ENCODE measurements at places on chromosomes 5 and 9.
A peak's percentile ranks its signal among the peaks of the same experiment; 100 is the strongest.

DNA sequence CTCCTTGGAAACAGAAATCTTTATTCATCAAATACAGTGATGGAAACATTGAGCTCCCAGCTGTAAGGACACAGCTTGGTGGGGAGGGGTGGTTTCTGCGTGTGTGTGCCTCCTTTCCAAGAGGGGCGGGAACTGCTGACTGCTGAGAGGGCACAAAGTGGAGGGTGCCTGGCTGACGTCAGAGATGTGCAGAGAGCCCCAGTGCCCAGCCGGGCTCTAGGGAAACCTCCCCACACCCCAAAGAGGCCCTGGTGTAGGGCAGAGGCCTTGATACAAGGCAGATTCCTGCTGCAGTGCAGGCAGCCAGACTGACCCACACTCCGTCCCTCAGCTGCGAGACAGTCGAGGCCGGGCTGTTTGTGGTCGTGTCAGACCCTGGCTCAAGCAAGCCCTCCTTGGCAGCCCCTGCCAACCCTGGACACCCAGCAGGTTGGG, 191.0 kb downstream of the CACNA1B start:
- no peak for DNase-seq

DNA sequence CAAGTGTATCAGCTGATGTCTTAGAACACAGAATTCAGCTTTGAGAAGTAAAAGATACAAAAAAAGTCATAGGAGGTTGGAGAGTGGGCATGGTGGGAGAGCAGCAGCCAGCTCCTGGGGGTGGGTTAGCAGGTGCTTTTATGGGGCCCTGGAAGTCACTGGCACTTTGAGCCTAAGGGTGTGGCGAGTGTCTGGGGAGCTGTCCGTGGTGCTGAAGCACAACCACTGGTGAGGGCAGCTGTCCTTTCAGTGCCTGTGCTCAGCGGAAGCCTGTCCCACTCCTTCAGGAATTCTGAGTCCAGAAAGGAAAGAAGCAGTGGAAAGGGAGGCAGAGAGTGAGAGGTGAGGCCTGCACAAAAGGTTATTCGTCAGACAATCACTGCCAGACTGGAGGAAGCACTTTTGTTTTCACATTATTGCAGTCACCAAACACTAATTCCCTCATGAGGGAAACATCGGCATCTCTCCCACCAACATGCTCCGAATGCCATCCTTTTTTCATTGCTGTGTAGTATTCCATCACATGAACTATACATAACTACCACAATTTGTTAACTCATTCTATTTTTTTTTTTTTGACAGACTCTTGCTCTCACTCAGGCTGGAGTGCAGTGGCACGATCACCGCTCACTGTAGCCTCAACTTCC, 59.4 kb upstream of the RAPGEF1 start:
- no peak for DNase-seq

- no peak for DNase-seq
Observed at GRCh38 chr5:5403741-5404140, 18.7 kb upstream of the ICE1 start.

- no peak for DNase-seq
Observed at GRCh38 chr5:15009420-15009819, 137.8 kb upstream of the ANKH start.

DNA sequence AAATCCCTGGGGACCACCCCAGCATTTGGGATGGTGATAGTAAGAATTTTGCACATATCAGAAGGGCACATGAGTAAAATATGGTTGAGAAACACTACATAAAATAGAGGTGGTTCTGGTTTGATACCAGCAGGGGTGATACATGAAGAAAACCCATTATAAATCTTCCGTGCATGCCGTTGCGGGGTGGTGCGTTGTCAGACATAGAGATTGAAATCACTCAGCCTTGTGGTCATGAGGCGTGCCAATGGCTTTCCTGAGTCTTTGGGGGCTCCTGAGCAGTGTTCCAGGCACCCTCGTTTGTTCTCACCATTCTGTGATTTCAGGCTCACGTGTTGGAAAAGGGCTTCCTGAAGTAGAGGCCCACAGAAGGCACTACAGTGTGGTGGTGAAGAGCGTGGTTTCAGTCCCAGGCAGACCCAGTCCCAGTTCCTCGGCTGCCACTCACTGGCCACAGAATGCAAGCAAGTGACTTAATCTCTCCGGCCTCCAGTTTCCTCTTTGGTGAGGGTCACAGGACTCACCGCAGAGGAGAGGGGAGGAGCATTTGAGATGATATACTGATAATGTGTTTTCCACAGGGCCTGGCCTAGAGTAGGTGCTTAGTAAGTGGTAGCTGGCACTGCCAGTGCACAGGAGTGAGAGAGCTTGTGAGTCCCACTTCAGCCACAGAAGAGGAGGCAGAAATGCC, 20.5 kb upstream of the GLRX start:
- DNase-seq = no peak

DNA sequence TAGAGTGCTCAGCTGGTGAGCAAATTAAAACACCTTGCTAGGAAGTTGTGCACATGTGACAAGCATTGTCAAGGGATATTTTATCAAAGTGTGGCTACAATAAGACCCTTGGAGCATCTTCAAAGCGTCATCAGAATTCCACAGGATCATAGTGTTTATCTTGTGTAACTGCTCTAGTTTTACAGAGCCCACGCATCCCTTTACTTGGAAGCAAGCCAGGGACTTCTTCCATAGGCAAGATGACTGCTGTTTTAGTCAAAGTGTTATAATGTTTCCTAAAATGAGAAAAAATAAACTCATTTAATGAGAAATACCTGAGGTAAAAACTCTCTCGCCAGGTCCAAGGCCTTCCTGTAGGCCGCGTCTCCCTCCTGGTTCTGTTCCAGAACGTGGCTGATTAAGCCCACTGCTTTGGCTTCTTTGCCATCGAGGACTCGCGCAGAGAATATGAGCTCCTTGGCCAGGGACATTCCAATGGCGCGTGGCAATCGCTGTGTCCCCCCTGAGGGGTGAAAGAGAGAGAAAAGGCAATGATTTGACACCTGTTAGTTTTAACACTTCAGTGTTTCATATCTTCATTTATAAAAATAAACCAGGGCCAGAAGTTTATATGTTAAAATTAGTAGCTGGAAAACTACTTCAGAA, 141.1 kb downstream of the AUH start:
- no peak for DNase-seq

- no peak for DNase-seq
Observed at GRCh38 chr9:109192732-109193361, 25.8 kb upstream of the FRRS1L start.

- no peak for DNase-seq
Observed at GRCh38 chr5:6188344-6188743, 190.0 kb downstream of the MED10 start.

- no peak for DNase-seq
Observed at GRCh38 chr9:127940593-127940992, 2.9 kb upstream of the DPM2 start.

- no peak for DNase-seq
Observed at GRCh38 chr5:73433982-73434342, 14.6 kb downstream of the FOXD1 start.

DNA sequence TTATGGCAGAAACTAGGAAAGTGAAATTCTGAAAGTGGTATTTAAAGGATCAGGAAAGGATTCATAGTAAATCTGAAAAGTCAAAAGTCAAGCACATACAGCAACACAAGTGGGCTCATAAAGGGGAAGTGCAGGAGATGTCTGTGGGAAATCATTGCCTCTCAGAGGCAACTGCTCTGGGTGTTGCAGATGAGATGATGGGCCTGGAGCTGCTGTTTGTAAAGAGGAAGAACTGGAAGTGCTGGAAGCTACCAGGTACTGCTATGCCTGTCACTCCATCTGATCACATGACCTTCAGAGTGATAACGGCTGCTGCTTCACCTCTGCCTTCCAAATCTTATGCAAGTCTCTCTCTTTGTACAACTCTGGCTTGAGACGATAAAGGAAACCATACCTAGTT, 55.9 kb downstream of the ADRB2 start:
- no peak for DNase-seq

- no peak for DNase-seq
Observed at GRCh38 chr5:9775339-9775738, 145.2 kb upstream of the TAS2R1 start.

DNA sequence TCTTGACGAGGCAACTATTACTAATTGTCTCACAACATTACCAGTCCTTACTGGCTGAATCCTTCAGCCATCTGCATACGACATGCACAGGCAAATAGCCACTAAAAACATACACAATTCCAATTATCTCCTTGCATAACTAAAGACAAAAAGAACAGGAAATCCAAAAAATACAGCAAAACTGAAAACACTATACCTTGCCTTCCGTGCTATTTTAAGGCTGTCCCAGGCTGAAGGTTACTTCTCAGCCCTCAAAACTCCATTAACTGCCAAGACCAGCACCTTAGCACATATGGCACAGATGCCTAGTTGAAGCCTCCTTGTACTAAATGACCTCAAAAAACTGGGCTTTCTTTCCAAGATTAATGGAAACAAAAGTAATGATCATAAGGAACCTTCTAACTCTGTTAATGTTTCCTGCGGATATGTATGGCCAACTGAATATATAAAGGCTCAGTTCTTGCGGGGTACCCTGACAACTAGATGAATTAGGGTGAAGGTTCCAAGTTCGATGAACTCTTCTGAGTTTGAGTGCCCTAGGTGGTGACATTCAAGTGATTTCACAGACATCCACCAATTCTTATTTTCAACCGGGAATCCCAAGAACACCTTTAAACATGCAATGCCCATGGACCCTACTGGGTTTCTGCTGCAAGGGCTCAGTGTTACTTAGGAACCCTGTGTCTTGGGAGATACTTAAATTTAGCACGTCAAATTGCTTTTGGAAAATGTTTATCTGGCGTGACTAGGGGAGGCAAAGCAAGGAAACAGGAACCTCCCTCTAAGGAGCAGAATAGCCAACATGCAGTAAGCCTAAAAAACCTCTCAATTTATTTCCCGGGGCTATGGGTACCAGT, 455.3 kb downstream of the RAB3C start:
- no peak for DNase-seq

- DNase-seq = no peak
Observed at GRCh38 chr9:101652601-101653175, 57.9 kb upstream of the PPP3R2 start.

DNA sequence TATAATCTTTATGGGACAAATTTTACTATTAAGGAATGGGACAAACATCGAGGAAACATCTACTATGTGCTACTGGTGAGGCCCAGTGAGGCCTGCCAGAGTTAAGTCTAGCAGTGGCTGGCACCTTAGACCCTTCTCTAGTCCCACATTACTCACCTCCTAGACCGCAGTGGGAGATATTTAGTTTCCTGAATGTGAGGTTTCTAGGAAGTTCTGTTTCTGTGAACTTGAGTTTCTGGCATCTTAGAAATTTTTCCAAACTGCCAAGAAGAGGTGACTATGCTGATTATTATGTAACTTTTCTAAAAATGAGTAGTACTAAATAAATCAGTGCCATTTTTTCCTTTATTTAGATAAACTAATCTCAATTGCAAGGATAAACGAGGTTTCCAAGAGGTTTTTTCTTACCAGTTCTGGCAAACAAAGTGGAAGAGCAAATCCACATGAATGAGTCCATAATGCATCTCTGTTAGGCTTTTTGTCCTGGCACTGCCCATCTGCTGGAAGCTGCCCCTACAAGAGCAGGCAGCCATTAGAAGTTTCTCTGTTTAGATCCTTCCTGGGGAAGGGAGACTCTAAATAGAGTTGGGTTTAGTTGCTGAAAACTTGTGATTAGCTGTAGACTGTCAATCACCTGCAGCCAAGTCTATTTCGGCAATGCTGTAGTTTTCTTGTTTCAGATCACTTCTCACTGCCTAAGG, 348.7 kb downstream of the MAN2A1 start:
- DNase-seq = no peak

GRCh38 chr9:91845879-91846278, 104.1 kb downstream of the ROR2 start:
- no peak for DNase-seq

GRCh38 chr9:19495186-19496028, 86.6 kb downstream of the ACER2 start:
- no peak for DNase-seq

DNA sequence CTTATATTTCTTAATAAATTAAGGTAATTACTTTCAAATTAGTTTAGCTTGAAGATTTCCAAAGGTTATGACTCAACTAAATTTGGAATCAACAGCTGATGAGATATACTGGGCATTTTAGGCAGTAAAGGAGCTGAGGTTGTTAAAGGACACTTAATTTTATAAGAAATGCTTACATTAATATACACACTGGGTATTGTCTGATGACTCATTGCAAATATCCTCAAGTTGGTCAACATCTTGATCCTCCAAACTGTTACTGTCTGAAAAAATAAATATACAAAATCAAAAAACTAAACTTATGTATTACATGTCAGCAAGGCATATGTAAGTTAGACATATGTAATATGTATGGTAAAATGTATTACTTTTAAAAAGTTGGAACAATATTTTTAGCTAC, 3.4 kb downstream of the GFM2 start:
- no peak for DNase-seq

- DNase-seq = no peak
Observed at GRCh38 chr9:33728613-33729012, 66.7 kb upstream of the PRSS3 start.

- no peak for DNase-seq
Observed at GRCh38 chr5:112159435-112159834, 259.6 kb downstream of the EPB41L4A start.

GRCh38 chr9:136799854-136800657, 3.9 kb downstream of the CCDC183 start:
- DNase-seq = peak; percentile 78

Measured in NCI-H2227 treated with DMSO at 0.1 percent for 48 hours (cell line).